ENCODE measurements at places on chromosomes 11 and 22. TPM values are rescaled to one million over a fixed set of nuclear protein-coding genes. Genes with fewer than 3 reads are reported as not detected.

- DNase-seq, result no peak
Measured at GRCh38 chr11:44304091-44305025, 5.6 kb downstream of the ALX4 start.

DNA sequence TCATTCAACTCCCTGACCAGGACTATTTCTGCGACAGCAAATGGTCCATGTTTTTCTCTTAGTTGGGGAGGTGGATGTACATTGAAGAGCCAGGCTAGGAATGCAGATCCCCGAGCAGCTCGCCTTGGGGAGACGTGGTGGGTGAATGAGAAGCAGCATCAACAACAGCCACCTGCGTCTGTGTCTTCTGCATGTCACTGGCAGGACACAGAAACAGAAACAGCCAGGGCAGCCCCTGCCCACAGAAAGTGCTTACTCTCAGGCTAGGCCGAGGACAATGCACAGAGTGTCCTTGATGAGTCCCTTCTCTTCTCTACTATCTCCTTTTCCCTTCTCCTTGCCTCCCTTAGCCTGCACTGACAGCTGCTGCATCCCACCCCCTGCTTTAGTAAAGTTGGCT is 541.9 kb upstream of the CADM1 start:
- no peak for DNase-seq

DNA sequence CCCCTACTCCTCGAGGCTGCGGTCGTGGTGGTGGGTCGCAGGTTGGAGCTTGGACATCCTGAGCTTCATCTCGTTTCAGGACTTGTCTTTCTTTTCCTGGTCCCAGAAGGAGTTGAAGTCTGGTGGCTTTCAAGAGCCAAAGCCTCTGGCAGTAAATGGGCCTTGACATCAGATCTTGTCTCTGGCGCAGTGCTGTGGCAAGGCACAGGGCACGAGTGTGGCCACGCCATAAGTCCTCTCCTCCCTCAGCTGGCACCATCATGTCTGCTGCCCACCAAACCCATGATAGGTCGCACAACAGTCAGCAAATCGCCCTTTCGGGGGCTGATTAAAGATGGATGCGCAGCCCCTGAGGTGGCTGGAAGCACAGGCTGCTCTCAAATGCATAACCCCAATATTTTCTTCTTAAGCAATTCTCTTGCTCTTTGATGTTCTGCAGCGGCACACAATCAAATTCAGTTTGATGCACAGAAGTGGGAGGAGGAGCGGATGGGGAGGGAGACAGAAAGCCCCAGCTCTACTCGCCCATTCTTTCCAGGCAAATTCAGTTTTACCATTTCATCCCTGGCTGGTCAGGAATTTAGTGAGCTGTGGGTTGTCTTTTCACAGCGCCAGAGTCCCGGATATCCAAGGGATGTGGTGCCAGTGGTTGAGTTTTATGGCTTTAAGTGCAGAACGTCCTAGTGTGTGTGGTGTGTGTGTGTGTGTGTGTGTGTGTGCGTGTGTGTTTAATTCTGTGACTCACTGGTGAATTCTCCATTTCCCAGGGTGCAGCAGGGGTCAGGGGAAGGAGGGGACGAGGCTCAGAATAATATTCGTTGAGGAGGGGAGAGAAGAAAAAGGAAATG is 162.0 kb downstream of the DSCAML1 start:
- no peak for DNase-seq

GRCh38 chr22:42922374-42923191 is 65.5 kb upstream of the ARFGAP3 start:
- DNase-seq, result no peak

- DNase-seq, result no peak
Measured at GRCh38 chr11:1062075-1062820, 12.4 kb upstream of the MUC2 start.

OR10G8 gene
- total RNA-seq, result not detected

PDGFD gene
- total RNA-seq, result 4.8 TPM

GRCh38 chr11:35162745-35163144 is 23.8 kb downstream of the CD44 start:
- DNase-seq, result peak; percentile 63

GRCh38 chr11:64396079-64396591 is 37.2 kb downstream of the RPS6KA4 start:
- DNase-seq, result peak; percentile 54

CDC42BPG gene
- under 0.01 TPM for total RNA-seq

LDHAL6A gene
- total RNA-seq, result not detected

ME3 gene
- total RNA-seq, result 27.4 TPM

NXPE2 gene
- not detected for total RNA-seq

ROBO4 gene
- total RNA-seq, result under 0.01 TPM

HTR3A gene
- total RNA-seq, result not detected

NXF1 gene
- total RNA-seq, result 28.3 TPM

CST6 gene
- not detected for total RNA-seq

DNA sequence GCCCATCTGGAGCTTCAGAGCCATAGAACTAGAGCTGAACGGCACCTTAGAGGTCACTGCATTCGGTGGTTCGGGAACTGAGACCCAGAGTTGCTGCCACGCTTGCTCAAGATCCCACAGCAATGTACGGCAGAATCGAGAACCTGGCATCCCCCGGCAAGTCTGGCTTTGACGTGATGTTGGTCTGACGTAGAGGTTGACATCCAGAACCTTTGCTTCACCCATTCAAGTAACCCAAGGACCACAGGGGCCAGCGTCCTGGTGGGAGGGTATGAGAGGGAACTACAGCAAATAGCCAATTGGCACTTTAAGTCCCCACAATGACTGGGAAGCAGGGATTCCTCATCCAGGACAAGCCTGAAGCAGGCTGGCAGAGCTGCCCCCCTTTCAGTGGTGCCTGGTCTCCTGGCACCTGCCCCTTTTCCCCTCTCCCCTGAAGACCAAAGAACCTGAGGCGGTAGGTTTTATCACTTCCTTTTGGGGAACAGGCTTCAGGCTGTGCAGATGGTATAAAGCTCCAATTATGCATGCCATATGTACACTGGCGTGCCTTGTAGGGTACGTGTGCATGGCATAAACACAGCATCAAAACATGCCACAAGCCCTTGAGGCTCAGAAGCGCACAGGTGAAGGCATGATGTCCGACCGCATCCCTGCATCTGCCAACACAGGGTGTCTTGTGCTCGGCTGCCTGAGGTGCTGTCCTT is 15.3 kb upstream of the TEF start:
- no peak for DNase-seq

DNA sequence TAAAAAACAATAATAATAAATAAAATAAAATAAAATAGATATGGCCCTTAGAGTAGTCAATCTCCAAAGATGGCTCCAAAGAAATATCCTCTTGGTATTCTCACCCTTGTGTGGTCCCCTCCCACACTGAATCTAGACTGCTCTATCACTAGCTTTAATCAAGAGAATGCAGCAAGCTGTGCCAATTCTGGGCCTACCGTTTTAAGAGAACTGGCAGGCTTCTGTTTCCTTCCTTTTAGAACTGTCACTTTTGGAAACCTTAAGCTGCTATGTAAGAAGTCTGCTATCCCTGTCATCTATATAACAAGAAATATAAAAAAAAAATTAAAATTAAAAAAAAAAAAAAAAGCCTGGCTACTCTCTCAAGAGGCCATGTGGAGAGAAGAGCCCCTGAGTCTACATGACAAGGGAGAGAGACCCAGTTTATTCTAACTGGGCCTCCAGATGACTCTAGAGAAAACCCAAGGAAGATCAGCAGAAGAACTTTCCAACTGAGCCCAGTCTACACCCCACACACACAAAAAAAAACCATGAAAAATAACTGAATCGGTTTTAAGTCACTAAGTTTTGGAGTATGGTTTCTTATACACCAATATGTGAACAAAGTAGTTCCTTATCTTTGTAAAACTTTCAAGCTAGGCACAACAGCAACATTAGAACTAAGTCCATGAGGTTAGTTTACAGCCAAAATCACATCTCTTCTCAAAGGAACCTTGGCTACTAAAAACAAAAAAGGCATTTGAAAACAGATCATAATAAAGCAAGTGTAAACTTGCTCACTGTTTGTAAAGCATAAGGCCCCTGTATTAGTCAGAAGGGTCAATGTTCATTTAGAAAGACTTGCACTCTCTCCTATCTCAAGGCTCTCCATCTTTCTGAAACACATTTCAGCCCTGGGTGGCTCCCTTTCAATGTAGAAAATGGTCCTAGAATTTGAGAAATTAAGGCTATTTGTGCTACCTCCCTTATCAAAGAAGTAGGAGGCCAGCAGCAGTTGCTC is 67.3 kb downstream of the AMBRA1 start:
- no peak for DNase-seq

APBB1 gene
- 35.4 TPM for total RNA-seq
